ENCODE measurements at places on chromosomes 4 and X.

GRCh38 chrX:40154250-40154852 is 56.6 kb upstream of the BCOR start:
- no peak for DNase-seq

DNA sequence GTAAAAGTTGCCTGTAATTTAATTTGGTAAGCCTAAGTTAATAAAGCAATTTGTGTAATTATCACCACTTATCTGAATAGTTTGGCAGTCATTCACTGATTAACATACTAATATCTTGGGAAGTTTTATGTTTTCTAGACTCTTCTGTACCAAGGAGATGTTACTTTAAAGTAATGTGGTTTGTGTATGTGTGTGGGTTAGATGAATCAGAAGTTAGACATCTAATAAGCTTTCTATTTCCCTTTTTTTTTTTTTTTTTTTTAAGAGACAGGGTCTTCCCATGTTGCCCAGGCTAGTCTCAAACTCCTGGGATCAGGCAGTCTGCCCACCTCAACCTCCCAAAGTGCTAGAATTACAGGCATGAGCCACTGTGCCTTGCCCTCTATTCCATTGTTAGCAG is 5.3 kb downstream of the SLAIN2 start:
- no peak for DNase-seq

- DNase-seq, result peak; percentile 43
Measured at GRCh38 chr4:159856451-159856850, 753.6 kb downstream of the RAPGEF2 start.

DNA sequence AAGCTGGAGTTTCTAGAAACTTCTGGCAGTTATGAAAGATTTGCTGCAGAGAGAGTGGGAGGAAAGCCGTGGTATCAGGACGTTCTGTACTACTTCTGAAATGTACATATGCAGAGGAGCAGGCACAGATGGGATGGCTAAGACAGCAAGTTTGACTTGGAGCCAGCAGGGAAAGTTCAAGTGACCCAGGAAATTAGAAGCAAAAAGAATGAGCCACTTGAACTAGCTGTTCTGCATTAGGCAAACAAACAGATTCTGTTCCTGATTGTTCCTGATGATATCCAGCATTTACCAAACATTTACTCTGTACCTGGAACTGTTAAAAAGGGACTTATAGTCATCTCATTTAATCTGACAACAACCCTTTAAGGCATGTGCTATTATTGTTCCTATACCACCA is 41.4 kb upstream of the CXCL13 start:
- DNase-seq, result no peak

- no peak for DNase-seq
Measured at GRCh38 chr4:139740531-139741041, 75.0 kb downstream of the MGST2 start.
